MG63 (cell line): ENCODE measurements at places on chromosomes 3 and 15.

- no peak for DNase-seq
Measured at GRCh38 chr15:62071711-62072308, 5.0 kb downstream of the C2CD4A start.

DNA sequence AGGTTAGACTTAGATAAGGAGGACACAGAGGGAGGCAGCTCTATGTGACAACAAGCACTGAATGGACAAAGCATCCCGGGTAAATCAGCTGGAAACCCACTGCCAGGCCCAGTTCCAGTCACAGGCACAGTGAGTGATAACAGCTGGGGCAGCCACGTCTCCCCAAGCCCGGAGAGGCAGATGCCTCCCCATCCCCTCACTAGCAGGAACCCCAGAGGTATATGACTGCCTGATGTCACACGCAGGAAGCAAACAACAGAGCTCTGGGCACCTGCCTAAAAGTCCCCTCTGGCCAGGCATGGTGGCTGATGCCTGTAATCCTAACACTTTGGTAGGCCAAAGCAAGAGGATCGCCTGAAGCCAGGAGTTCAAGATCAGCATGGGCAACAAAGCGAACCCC lies 18.2 kb downstream of the C15orf62 start:
- DNase-seq = no peak

DNA sequence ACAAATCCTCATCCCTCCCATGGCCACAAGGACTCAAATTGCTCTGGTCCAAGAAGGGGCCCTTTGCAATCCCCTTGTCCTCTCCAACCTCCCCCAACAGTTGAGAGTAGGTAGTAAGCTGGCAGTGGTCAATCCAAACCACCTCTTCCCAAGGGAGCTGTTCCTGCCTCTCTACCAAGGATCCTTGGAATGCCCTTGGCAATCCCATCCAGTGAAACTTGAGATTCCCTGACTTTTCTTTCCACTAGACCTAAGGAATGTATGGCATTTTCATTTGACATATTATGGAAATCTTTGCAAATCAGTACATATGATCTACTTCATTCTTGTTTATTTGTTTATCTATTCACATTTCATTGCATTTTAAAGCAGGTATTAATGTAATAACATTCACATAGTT lies 4.8 kb upstream of the RBP2 start:
- no peak for DNase-seq

DNA sequence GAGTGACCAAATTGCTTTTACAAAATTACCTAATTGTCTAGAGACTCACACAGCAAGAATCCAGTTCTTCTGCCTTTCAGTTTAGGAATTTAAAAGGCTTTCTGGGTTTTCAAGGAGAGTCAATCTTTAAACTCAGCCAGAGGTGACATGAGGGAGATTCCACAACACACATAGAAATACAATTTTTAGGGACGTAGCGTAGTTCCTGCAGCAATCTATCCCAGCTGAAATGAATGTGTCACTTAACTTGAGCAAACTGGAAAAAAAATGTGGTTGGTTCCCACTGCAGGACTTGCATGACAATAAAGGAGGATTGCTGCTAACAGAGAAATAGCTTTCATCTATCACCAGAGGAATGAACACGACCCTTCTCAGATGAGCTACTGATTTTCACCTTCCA lies 269.7 kb downstream of the OTOL1 start:
- DNase-seq = no peak

DNA sequence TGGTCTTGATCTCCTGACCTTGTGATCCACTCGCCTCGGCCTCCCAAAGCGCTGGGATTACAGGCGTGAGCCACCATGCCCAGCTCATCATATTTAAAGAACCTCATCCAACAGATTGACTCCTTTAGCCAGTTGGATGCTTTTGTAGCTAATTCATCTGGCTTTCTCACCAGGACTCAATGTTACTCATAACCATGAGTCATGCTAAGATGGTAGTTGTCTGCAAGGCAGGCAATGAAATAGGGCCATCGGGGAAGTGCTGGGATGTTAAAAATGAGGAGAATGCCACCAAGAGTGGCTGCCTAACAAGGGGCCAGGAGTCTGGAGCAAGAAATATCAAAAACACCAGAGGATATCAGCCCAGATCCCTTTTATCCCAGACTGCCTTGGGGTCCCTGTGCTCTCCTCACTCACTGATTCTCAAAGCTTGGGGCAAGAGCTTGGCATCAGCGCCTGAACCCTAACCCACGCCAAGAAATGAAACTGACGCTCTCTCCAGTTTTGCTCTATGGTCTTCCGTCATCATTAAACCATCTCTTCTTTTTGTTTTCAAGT lies 7.4 kb upstream of the PCOLCE2 start:
- peak; percentile 71 for DNase-seq

DNA sequence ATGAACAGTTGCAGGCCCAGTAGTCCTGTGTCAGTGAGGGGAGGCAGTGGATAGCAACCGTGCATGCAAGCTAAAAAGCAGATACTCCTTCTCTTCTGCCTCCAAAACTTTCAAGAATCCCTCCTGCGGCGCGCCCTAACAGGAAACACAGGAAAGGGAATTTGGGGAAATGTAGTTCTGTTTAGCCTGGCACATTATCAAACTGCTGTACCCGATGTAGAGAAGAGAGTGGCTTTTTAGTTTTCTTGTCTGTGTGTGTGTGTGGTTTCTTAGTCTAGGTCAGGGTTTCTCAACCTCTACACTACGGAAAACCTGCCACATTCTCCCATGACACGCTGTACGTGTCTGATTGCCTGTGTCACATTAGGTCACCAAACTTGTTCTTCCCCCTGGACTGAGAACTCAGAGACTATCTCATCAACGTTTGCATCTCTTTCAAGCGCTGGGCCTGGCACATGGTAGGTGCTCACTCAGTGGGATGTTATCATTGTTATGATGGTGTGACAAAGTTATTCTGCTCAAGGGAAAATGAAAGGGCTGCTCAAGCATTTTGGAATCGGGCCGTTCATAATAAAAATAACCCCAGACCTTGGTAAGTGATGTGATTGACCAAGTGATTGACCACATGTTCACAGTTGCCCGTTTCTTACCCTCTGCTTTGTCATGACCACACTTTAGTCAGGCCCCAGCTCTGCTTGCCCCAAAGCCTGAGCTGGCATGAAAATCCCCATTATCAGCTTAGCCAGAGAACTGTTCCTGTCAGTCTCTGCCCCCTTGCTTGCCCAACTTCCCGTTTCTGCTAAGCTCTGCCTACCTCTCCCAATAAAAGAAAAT lies 33.2 kb downstream of the TM4SF4 start:
- DNase-seq = peak; percentile 95

DNA sequence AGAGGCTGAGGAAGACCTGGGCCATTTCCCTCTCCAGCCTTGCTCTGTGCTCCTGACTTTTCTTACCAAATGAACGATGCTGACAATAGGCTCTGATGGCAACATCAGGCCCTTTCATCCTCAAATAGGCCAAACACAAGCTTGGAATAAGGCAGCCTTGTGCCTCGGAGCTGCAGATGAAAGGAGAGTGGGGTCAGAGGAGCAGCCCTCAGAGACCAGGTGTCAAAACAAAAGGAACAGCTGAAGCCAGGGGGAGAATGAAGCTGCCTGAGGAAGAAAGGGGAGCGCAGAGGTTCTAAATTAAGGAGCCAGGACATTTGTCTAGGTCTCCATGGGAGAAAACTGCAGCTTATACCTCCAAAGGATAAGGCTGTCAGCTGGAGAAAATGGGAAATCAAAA lies 5.1 kb downstream of the BFSP2 start:
- no peak for DNase-seq

- DNase-seq = no peak
Measured at GRCh38 chr15:93141371-93141794, 52.4 kb upstream of the RGMA start.

DNA sequence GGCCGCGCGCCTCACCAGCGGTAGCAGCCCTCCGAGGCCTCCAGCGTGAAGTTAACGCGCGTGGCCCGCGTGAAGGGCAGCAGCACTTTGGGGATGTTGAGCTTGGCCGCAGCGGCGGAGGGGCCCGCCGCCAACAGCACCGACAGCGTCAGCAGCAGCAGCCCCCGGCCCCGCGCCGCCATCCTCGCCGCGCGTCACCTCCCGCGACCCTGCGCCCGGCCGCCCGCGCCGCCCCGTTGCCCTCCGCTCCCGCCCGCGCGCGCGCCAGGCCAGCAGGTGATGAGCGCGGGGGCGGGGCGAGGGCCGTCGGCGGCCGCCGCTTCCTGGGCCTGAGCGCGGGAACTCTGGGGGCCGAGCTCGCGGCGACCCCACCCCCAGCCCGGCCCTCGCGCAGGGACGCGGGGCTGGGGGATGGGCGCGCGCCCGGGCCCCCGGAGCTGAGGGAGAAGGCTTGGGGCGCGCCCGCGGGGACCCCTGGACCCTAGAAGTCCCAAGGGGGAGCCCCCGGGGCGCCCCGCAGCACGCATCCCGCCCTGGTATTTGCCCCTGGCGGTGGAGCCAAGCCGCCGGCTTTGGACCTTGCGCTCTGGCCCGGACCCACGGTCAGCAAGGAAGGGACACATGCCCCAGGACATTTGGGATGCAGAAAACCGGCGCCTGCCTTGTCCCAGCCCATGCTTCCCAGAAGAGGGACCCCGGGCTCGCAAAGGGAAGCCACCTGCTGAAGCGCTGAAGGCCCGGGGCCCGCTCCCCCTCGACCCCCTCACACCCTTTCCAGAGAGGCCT lies at the start of gene NUP210:
NUP210 (minus strand) TSS at position 278 of the 786 bp plus-strand sequence; CDS start at position 182, 96 bp downstream.
- peak; percentile 38 for DNase-seq

GRCh38 chr15:47607695-47608094 lies 109.6 kb upstream of the SEMA6D start:
- DNase-seq = no peak

GRCh38 chr3:9793161-9793781 lies 389 bp downstream of the ARPC4 start:
- DNase-seq = no peak

GRCh38 chr3:100260685-100261484 lies at the start of gene TBC1D23:
TSS of gene TBC1D23 (plus strand) at chr3:100260992. CDS start at chr3:100261019, 27 bp downstream.
- peak; percentile 100 for DNase-seq
